ENCODE measurements at places on chromosomes 7 and 10. TPM values are rescaled to one million over a fixed set of nuclear protein-coding genes. Genes with fewer than 3 reads are reported as not detected.

Gene MEOX2
- polyA plus RNA-seq: 2.7 TPM

Gene PRPS1L1
- polyA plus RNA-seq: not detected

DNA sequence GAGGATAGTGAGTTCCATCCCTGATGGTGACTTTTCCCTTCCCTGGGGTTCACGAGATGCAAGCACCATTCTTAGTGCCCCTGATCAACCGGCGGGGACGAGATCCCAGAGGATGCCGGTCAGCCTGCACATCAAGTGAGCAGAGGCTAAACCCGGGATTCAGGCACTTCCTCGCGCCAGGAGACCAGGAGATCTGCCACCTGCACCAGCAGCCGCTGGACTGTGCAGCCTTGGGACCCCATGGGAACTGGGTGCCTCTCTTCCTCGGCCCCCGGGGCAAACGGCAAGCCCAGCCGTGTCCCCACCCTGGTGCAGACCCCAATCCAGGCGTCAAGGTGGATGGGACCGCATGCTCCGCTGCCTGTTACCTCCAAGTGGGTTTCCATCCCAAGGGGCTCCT is 88.5 kb downstream of the TCERG1L start:
- DNase-seq: no peak

DNA sequence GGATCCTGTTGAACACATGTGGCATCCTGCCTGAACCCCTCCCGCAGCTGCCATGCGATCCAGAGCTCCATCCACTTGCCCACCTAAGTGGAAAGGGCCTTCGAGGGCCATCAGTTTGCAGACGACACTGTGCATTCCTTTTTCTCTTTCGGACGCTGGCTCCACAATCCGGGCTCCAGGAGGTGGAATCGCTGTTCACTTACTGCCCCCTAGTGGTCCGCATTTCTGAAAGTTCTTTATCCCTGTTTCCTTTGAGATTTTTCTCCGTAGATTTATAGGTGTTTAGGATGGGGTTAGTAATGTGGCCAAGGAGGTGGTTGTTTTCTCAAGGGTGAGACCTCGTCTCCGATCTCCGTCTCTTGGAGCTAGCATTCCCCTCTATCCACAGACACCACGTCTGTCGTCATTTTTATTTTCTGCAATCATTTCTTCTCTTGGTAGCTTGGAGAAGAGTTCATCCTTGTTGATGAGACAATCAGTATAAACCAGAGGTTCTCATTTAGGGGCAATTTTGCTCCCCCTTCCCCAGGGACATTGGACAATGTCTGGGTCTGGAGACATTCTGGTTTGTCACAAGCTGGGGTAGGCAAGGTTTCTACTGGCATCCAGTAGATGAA is 204.6 kb downstream of the ARHGAP21 start:
- DNase-seq: peak; percentile 47

DNA sequence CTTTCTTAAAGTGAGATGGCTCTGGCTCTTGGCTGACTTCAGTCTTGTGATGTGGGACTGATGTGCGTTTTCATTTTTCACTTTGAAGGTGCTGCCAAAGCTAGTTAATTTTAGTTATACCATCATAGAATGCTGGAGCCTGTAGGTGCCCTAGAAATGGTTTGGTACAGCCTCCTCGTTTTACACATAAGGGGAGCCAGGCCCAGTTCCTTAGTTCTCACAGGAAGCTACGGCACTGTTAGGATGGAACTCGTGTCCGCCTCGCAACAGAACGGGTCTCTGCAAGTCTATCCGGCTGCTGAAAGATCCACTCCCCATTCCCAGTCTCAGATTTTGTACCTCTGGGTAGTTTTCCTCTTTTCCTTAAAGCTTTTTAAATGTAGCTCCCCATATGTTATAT is 173.2 kb upstream of the PRPS1L1 start:
- no peak for DNase-seq

Gene MBL2
- polyA plus RNA-seq: not detected

DNA sequence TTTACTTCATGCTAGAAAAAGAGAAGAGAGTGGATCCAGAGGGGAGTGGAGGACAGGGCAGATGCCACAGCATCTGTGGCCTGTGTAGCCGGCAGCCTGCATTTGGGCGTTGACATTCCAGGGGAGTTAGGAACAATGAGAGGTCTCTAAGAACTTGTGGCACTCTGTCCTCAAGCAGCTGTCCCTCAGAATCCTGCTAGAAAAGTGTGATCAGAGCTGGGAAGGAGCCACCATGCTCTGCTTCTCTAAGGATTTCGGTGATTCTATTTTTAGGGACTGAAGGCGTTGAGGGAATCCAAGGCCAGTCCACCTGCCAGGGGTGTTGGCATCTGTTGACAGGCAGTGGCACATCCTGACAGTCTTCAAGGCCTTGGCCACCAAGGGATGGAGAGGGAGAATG is 7.6 kb downstream of the LRIT2 start:
- no peak for DNase-seq

- no peak for DNase-seq
Observed at GRCh38 chr7:33744293-33745075, 160.9 kb upstream of the BMPER start.

Gene AKR1D1
- 0.20 TPM for polyA plus RNA-seq

Gene OR9A2
- not detected for polyA plus RNA-seq

Gene CTAGE6
- not detected for polyA plus RNA-seq

GRCh38 chr7:131021902-131022301 is 287.9 kb upstream of the KLF14 start:
- DNase-seq: no peak

All from renal cortex interstitium (tissue), 15 donors.